ENCODE measurements at places on chromosomes 4 and X.

- DNase-seq = no peak
These were observed 1673.4 kb upstream of the PCDH7 start for GRCh38 chr4:29046781-29047180.

- DNase-seq = peak; percentile 30
These were observed 280.7 kb downstream of the BCOR start for GRCh38 chrX:39816871-39817731.

- peak; percentile 71 for DNase-seq
These were observed 895 bp downstream of the ADGRL3 start for GRCh38 chr4:61200916-61201526.

DNA sequence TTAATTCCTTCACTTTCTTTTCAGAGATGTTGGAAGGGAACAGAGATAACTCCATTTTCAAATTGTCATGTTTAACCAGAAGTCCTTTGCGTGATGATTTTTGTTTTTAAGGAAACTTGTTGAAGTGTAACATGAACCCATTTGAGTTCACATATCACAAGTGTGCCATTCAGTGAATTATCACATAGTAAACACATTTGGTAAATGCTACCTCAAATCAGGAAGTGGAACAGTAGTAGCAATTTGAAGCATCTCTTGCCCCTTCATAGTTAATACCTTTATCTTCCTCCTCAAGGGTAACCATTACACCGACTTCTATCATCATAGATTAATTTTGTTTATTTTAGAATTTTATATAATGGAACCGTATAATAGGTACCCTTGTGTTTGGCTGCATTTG lies 35.8 kb downstream of the KDM6A start:
- DNase-seq = no peak

DNA sequence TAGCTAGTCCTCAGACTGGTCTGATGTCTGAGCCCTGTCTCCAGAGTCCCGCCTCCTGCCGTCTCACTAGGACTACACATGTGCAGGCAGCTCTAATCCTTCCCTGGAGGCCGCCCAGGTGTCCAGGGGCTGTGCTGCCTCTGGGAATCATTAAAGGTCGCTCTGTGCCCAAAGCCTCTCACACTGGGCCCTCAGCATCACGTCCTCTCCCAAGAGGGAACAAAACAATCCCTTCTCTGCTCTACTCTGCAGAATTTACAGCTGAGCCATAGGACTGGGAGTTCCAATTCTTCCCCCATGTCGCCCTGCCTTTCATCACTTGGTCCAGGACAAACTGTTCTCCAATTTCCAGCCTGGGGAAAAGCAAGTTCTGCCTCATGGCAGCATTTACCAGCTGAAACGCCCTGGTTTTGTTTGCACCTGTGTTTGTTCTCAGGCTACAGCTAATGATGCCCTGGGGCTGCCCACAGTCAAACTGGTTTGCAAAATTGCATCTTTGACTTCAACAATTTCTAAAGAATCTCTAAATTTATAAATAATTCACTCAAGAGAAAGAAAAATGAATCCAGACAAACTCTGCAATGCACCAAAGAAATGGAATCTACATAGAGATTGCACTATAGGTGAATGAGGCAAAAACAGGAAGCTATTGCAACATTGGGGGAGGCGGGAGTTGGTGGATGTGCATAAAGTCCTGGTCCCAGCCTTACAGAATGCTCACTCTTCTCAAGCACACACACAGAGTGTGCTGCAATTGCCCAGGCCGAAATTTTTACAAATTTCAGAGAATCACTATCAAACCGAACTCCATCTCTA lies 7.2 kb upstream of the MRFAP1 start:
- DNase-seq = no peak

- DNase-seq = no peak
These were observed 973.7 kb upstream of the AGA start for GRCh38 chr4:178415925-178416324.

GRCh38 chr4:102355748-102356147 lies 10.5 kb upstream of the SLC39A8 start:
- no peak for DNase-seq

GRCh38 chr4:143224255-143224654 lies 39.5 kb downstream of the USP38 start:
- no peak for DNase-seq

- DNase-seq = no peak
These were observed 16.6 kb upstream of the PRDM8 start for GRCh38 chr4:80180743-80181142.

- DNase-seq = no peak
These were observed 163.0 kb upstream of the TLL1 start for GRCh38 chr4:165709973-165710526.

- DNase-seq = peak; percentile 35
These were observed 792 bp downstream of the PPP1R3F start for GRCh38 chrX:49270249-49270921.

DNA sequence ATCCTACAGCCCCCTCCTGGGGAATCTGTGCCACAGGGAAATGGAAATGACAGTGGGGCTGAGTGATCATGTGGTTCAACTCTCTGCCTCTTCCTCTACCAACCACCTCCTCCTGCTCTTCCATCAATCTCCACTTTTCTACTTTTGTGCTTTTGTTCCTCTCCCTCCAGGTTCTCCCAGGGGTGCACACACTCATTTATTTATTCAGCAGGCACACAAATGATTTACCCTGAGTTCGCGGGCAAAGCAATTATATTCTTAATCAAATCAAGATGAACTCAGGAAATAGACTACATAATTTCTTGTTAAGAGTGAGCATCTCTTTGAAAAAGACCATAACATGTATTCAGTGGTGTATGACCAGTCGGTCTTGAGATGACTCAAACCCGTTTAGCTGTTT lies 69.2 kb downstream of the VCX3A start:
- no peak for DNase-seq

- peak; percentile 78 for DNase-seq
These were observed 22.9 kb upstream of the CWH43 start for GRCh38 chr4:48963042-48963679.

GRCh38 chrX:151984328-151984727 lies 9.9 kb upstream of the GABRE start:
- no peak for DNase-seq
